ENCODE measurements at places on chromosomes 6 and 20.

- no peak for DNase-seq
Observed at GRCh38 chr6:25042536-25042935, 106.8 kb upstream of the RIPOR2 start.

- no peak for DNase-seq
Observed at GRCh38 chr20:16707674-16708073, 22.2 kb upstream of the SNRPB2 start.

- DNase-seq, result no peak
Observed at GRCh38 chr6:15451738-15452137, 205.9 kb downstream of the JARID2 start.

- DNase-seq, result no peak
Observed at GRCh38 chr6:90131614-90132423, 164.8 kb downstream of the BACH2 start.

DNA sequence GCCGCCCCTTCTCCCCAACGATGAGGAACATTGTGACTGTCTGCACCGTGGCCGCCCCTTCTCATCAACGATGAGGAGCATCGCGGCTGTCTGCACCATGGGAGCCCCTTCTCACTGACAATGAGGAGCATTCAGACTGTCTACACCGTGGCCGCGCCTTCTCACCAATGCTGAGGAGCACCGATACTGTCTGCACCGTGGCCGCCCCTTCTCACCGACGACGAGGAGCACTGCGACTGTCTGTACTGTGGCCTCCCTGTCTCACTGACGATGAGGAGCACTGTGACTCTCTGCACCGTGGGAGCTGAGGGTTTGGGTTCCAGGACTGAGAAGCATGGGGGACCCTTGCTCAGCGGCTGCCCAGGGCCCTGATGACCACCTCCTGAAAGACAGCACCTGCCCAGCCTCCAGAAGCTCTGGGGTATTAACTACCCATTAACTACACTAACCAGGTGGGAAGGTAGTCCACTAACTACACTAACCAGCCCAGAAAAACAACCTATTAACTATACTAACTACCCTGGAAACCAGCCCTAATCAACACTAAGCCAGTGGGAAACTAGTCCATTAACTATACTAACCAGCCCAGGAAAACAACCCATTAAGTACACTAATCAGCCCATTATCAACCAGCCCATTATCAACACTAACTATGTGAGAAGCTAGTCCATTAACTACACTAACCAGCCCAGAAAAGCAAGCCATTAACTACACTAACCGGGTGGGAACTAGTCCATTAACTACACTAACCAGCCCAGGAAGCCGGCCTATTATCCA lies 116.9 kb downstream of the TAF4 start:
- DNase-seq, result no peak

DNA sequence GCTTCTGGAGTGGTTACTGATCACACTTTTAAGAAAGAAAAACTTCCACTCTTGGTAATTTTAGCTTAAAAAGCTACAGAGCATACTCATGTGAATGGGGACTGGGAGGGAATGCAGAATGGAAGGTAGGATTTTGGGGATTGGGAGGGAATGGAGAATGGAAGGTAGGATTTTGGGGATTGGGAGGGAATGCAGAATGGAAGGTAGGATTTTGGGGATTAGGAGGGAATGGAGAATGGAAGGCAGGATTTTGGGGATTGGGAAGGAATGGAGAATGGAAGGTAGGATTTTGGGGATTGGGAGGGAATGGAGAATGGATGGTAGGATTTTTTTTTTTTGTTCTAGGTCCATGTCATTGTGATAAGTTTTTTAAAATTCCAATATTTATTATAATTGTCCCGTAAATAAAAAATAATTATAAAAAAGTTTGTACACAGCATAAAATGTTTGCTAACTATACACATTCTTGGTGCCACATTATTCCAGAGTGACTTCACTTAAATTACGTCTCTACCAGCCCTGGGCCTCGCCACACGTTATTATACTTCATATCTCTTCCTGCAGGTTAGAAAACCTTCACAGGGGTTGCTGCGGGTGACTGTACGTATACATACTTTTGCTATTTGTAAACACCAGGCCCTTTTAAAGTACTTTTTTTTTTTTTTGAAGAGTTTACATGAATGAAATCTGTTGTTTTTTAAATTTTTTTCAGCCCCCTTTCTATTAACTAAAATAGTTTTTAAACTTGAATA lies 127.3 kb downstream of the TIAM2 start:
- no peak for DNase-seq

- DNase-seq, result no peak
Observed at GRCh38 chr6:136487759-136488425, 62.3 kb downstream of the MAP7 start.

DNA sequence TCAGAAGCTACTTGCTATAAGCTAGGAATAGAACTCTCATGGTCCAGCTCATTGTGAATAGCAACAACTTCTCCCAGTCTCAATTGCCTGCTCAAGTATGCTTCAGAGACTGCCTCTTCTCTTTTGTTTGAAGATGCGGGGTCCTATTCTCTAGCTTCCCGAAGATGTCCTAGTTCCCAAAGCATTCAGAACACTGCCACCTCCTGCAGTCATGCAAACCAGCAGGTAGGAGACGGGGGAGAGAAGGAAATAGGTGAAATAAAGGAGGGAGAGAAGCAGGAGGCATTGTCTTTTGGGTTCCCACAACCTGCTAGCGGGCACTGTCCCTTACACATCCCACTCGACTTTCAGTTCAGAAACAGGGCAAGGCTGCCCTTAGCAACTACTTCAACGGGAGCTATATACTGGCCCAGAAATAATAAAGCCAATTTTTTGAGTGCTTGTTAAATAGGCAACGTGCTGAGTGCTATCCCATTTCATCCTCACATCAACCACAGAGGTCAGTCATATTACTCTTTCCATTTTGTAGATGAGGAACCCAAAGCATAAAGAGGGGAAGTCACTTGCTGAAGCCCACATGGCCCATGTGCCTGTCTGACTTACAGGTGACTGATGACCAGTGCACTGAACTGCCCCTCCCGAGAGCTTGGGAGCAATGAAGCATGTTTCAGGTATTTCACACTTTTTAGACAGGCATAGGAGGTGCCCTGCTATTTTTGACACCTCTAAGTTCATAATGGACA lies 61.9 kb upstream of the ATXN1 start:
- DNase-seq, result no peak

GRCh38 chr20:58340151-58340550 lies 30.6 kb downstream of the RAB22A start:
- DNase-seq, result no peak

- no peak for DNase-seq
Observed at GRCh38 chr20:37299718-37300528, 10.5 kb downstream of the MANBAL start.

DNA sequence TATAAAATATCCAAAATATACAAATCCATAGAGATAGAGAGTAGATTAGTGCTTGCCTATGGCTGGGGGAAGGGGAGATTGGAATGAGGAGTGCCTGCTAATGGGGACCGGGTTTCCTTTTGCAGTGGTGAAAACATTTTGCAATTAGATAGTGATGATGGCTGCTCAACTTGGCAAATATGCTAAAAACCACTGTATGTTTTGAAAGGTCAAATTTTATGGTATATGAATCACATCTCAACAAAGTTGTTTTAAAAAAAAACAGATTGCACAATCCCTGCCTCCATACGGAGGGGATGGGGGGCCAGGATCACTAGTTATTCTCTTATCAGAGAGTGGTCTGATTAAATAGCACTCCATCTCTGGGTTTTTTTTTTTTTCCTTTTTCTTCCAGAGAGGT lies 76.9 kb upstream of the RIPOR2 start:
- no peak for DNase-seq

- DNase-seq, result no peak
Observed at GRCh38 chr20:37798312-37798711, 104.5 kb downstream of the CTNNBL1 start.

DNA sequence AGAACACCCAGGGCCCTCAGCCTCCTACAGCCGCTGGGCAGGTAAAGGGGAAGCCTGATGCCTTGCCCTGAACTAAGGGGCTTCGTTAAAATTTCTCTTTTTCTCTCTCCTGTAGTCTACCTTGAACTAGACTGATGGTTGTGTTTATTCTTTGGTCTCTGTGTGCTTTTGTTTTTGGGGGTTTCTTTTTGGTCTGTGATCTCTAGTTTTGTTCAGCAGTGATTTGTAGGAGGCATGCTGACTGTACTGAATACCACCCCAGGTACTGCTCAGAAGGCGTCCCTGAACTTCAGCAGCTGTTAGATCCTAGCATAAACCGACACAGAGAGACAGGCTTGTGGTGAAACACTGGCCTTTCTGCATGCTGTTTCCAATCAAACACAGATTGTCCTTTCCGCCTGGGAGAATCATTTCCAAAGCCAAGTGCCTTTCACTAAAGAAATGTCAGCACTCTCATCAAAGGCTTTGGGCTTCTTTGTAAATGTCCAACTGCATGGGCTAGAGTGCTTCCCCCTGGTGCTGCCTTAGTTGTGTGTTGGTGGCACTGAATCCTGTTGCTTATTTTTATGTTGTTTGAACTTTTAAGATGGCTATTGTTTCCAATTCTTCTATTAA lies 364.7 kb upstream of the SASH1 start:
- DNase-seq, result no peak

- DNase-seq, result no peak
Observed at GRCh38 chr6:41604006-41604405, 34.3 kb upstream of the MDFI start.

- no peak for DNase-seq
Observed at GRCh38 chr20:63321148-63321831, 28.3 kb downstream of the COL20A1 start.

- DNase-seq, result no peak
Observed at GRCh38 chr6:137976430-137976829, 109.4 kb downstream of the TNFAIP3 start.
